Heart left ventricle (tissue), 16 donors: ENCODE measurements at places on chromosomes 4 and X. TPM values are rescaled to one million over a fixed set of nuclear protein-coding genes. Genes with fewer than 3 reads are reported as not detected.
A peak's percentile ranks its signal among the peaks of the same experiment; 100 is the strongest.

GAB1 gene
- total RNA-seq: 58.9 TPM

GRCh38 chr4:41586675-41587225 is 48.8 kb downstream of the LIMCH1 start:
- H3K36me3 ChIP-seq: no peaks in the 10 kb centered on the region
- no peak overlapping the region for H3K4me3 ChIP-seq
- no peak overlapping the region for H3K27ac ChIP-seq
- peaks cover 25% of the 10 kb centered on the region for H3K4me1 ChIP-seq
- DNase-seq: no peak
- no peaks in the 10 kb centered on the region for H3K27me3 ChIP-seq

DNA sequence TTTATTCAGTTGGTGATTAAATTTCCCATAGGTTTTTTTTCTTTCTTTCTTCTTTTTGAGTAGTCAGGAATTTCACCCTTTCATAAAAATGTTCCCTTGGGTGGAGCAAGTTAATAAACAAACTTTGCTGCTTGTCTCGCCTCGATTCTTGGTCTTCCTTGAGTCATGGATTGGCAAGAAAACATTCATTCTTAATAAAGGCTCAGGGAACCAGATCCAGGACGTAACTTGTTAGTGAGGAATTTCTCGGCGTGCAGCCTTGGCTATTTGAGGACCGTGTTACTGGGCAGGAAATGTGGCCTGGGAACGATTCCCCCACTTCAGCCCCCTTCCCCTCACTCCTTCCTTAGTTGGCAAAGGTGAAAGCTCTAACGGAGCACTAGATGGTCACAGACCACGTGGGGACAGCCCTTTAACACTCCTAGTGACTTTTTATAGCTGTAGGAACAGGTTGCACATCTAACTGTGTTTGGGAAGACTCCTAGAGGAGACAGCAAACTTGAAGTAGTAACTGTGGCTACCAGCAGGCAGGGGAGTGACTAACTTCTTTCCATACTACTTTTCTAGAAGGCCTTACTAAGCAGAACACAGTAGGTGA is 106.8 kb downstream of the UCHL1 start:
- peaks cover 21% of the 10 kb centered on the region for H3K4me1 ChIP-seq
- peak overlapping the region; percentile 90 for H3K4me3 ChIP-seq
- H3K36me3 ChIP-seq: no peaks in the 10 kb centered on the region
- peak overlapping the region; percentile 91 for H3K27ac ChIP-seq
- H3K27me3 ChIP-seq: peaks cover 20% of the 10 kb centered on the region
- DNase-seq: peak; percentile 60

DNA sequence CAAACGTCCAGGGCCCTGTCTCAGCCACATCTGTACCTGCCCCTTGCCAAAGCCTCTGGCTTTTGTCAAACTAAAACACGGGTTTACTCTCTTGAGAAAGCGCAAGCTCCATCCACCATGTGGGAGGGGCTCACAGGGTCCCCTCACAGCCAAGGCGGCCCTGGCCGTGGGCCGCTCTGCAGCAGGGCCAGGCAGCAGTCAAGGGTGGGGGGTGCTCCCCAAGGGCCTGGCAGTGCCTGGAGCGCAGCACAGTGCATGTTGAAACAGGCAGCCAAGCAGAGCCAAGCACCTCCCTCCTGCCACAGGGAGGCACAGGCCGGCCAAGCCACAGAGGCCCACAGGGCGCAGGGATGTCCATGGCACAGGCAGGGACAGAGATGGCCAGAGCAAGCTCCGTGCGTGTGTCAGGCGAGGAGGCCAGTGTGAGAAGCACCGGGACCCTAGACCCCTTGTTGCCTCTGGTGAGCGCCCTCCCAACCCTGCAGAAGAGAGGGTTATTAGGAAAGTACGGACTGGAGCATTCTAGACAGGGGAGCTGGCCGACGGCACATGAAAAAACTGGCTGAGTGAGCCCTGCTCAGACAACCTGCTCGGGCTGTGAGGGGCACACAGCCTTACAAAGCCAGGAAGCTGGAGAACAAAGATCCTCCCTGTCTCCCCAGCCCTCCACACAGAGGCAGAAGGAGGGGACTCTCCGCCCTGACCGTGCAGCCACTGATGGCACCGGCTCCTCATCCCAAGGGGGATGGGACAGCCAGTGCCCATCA is 39.0 kb downstream of the FAM53A start:
- peak overlapping the region; percentile 43 for H3K27ac ChIP-seq
- peak; percentile 79 for DNase-seq
- no peaks in the 10 kb centered on the region for H3K27me3 ChIP-seq

DNA sequence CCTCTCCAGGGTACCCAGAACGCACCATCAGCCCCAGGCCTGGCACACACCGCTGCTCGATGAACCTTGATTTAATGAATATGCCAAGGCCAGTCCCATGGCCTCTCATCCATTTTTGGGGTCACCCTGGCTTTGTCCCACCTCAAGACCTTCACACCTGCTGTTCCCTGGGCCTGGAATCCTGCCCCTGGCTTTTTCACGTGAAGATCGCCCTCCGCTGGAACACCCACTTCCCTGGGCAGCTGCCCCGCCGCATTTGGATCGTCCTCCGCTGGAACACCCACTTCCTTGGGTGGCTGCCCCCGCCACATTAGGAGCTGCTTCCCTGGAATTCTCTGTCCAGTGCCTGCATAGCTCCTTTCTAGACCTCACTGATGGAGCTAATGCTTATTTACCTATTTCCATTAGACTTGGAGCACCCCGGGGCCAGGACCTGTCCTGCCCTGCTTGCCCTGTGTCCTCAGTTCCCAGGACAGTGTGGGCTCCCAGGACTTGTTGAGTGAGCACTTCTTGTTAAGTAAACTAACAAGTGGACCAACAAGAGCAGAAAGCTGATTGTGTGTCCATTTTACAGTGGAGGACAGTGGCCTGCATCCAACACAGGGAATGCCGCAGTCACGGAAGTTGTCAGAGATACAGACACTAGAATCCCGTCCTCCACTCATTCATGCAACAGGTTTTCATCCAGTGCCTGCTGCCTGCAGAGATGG is 12.5 kb downstream of the BLOC1S4 start:
- DNase-seq: no peak
- no peak overlapping the region for H3K27ac ChIP-seq
- H3K4me1 ChIP-seq: peaks cover 8% of the 10 kb centered on the region
- no peak overlapping the region for H3K4me3 ChIP-seq
- H3K27me3 ChIP-seq: no peaks in the 10 kb centered on the region
- H3K36me3 ChIP-seq: no peaks in the 10 kb centered on the region

DNA sequence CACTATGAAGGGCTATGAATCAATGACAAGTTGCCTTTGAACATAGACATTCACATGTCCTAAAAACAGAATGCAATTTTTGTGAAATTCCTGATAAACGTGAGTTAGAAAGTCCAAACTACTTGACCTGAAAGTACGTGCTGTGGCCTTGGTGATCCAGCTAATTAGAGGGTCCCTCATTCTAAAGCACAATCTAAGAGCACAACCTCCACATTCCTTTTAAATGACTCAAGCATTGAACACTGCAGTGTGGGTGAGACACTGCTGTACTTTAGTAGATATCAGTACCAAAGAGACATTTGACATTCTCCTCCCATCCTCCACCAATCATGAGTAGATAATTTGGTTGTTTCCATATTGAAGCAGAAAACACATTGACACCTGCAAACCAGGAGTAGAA is 73.5 kb downstream of the FAM47B start:
- H3K36me3 ChIP-seq: no peaks in the 10 kb centered on the region
- no peaks in the 10 kb centered on the region for H3K4me1 ChIP-seq
- no peak overlapping the region for H3K27ac ChIP-seq
- no peaks in the 10 kb centered on the region for H3K27me3 ChIP-seq
- no peak overlapping the region for H3K4me3 ChIP-seq

DNA sequence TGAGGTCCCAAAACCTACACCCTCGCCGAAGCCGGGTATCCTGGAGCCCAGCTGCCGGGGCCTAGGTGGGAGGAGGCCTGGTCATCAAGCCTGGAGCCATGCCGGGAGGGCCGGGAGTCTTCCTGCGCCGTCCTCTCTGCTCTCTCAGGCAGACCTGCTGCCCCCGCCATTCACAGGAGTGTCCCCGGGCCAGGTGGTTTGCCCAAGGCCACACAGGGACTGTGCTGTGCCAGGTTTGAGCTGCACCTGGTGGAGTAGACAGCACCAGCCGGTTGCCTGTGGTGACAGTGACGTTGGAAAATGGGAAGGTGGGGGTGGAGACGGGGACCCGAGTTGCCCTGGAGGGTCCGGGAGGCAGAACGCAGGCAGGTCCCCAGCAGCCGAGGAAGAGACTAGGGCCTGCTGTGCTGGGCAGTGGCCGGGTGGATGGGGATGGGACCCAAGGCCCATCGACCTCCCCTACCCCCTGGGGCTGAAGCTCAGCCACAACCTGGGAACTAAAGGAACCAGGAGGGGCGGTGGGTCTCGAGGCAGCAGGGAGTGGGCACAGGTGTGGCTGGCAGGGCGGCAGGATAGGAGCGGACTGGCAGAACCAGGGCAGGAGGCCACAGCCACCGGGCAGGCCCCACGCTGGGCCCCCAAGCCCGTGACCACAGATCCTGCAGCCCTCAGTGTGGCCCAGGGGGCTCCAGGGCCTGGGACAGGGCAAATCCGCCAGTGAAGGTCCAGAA is 9.5 kb downstream of the DOK7 start:
- peaks cover 7% of the 10 kb centered on the region for H3K36me3 ChIP-seq
- H3K27me3 ChIP-seq: no peaks in the 10 kb centered on the region
- no peak for DNase-seq
- H3K4me1 ChIP-seq: no peaks in the 10 kb centered on the region
- H3K27ac ChIP-seq: peak overlapping the region; percentile 71

DNA sequence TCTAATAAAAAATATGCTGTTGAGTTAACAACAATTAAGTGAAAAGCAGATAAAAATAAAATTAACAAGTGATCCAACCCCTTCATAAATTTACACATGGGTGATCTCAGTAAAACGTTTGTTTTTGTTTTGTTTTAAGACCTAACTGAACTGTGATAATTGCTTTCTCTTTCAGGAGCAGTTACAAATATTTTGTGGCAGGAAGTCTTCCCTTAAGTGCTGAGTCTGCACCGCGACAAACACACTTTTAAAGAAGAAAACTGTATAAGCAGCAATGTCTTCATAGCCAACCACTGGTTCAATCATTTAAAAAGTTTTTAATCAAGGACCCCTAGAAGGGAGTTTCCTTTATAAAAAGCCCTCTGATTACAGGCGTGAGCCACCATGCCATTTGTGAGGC is 53.7 kb upstream of the NFKB1 start:
- no peaks in the 10 kb centered on the region for H3K36me3 ChIP-seq
- DNase-seq: no peak
- H3K4me3 ChIP-seq: no peak overlapping the region
- no peak overlapping the region for H3K27ac ChIP-seq

- no peak overlapping the region for H3K27ac ChIP-seq
- peaks cover 5% of the 10 kb centered on the region for H3K4me1 ChIP-seq
- H3K27me3 ChIP-seq: no peaks in the 10 kb centered on the region
- no peaks in the 10 kb centered on the region for H3K36me3 ChIP-seq
Measured at GRCh38 chrX:96909291-96909690, 25.6 kb downstream of the RPA4 start.

RHOXF1 gene
- not detected for total RNA-seq

DNA sequence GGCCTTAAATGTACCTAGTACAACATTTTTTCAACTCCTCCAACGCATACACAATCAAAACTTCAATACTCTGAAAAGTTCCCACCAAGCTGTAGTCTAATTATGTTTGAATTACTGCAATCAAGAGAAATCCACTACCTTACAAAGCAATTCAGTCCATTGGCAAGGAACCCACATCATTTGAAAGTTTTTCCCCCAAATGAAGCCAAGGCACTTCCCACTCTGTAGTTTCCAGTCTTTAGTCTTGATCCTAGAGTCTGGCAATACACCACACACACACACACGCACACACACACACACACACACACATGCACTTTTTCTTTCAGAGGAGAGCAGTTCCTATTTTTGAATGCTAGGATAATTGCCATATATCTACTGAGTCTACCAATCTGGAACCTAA is 79.6 kb downstream of the ANTXR2 start:
- no peak overlapping the region for H3K27ac ChIP-seq
- no peaks in the 10 kb centered on the region for H3K4me1 ChIP-seq
- H3K36me3 ChIP-seq: no peaks in the 10 kb centered on the region

- no peaks in the 10 kb centered on the region for H3K27me3 ChIP-seq
- no peak for DNase-seq
- H3K36me3 ChIP-seq: no peaks in the 10 kb centered on the region
- no peaks in the 10 kb centered on the region for H3K4me1 ChIP-seq
Measured at GRCh38 chrX:7076245-7076661, 71.3 kb upstream of the STS start.

AR gene
- total RNA-seq: 22.5 TPM

MGARP gene
- total RNA-seq: 0.63 TPM

DNA sequence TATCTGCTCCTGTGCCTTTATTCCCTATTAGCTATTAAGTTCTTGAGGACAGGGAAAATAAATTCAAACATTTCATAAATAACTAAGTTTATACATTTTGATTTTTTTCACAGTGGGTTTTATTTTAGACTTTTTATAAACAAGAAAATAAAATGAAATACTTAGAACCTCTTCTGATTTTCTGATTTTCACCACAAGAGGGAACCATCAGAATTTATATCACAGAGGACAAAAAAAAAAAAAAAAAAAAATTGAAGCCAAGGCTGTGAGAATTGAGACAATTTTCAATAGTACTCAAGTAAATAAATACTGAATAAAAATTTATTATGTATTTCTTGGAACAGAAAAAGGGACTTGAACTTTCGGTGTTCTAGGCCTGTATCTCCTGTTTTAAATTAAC is 288.1 kb downstream of the SH3BGRL start:
- no peaks in the 10 kb centered on the region for H3K4me1 ChIP-seq
- no peak for DNase-seq
- no peak overlapping the region for H3K4me3 ChIP-seq
- no peaks in the 10 kb centered on the region for H3K36me3 ChIP-seq
- no peaks in the 10 kb centered on the region for H3K27me3 ChIP-seq
- H3K27ac ChIP-seq: no peak overlapping the region

EGF gene
- 10.3 TPM for total RNA-seq

SERPINA7 gene
- not detected for total RNA-seq

- H3K4me1 ChIP-seq: peaks cover 4% of the 10 kb centered on the region
- H3K27ac ChIP-seq: no peak overlapping the region
- H3K36me3 ChIP-seq: no peaks in the 10 kb centered on the region
Measured at GRCh38 chr4:122824616-122825015, 2.0 kb upstream of the FGF2 start.

DNA sequence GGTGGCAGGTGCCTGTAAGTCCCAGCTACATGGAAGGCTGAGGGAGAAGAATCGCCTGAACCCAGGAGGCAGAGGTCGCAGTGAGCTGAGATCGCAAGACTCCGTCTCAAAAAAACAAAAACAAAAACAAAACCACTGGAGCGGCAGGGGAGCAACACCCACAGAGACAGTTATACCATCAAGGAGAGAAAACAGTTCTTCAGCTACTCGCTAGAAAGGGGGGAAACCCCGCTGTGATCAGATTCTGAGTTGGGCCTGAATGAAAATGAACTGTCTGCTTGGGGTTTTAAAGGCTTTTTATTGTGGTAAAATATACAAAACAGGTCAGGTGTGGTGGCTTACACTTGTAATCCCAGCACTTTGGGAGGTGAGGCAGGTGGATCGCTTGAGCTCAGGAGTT is 16.8 kb upstream of the IRAK1 start:
- DNase-seq: no peak
- H3K27ac ChIP-seq: no peak overlapping the region
- H3K4me1 ChIP-seq: peaks cover 7% of the 10 kb centered on the region
- no peak overlapping the region for H3K4me3 ChIP-seq
- no peaks in the 10 kb centered on the region for H3K27me3 ChIP-seq
- peaks cover 4% of the 10 kb centered on the region for H3K36me3 ChIP-seq

GRCh38 chr4:181078196-181078595 is 1165.0 kb upstream of the TENM3 start:
- no peaks in the 10 kb centered on the region for H3K36me3 ChIP-seq
- H3K4me3 ChIP-seq: no peak overlapping the region
- no peak overlapping the region for H3K27ac ChIP-seq
- no peak for DNase-seq
- H3K4me1 ChIP-seq: no peaks in the 10 kb centered on the region
